ENCODE measurements at places on chromosomes 16 and 17.
A peak's percentile ranks its signal among the peaks of the same experiment; 100 is the strongest.

- DNase-seq: no peak
Measured at GRCh38 chr17:31580706-31581490, 189.4 kb downstream of the RAB11FIP4 start.

DNA sequence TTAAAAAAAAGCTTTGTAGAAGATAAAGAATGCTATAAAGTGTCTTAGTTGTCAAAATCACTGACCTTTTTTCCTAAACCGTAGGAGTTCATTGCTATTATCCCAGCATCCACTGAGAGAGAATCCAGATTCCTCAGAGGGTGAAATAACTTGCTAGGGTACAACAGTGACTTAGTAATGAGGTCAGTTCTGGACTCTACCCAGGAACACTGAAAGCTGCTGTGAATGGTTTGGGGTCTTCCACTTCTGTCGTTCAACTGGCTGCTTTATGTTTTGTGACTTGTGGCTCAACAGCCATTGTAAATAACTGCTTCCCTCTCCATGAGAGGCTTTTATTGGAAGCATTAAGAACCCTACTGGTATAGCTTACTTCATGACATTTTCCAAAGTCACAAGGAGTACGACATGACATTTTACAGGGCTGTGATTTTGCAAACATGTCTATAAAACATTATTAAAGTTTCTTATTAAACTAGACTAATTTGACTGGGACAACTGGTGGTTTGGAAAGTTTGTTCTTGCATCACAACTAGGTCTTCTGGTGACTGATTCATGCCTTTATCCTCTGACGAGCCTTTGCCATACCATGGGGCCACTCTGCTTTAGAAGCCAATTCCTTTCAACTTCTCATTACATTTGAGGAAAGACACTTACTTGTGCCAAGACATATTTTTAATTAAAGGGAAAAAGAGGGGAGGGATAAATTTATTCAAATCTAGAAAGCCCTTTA is 92.2 kb upstream of the CDH11 start:
- DNase-seq: no peak

GRCh38 chr17:35428229-35428628 is 4.1 kb downstream of the SLFN12 start:
- no peak for DNase-seq

DNA sequence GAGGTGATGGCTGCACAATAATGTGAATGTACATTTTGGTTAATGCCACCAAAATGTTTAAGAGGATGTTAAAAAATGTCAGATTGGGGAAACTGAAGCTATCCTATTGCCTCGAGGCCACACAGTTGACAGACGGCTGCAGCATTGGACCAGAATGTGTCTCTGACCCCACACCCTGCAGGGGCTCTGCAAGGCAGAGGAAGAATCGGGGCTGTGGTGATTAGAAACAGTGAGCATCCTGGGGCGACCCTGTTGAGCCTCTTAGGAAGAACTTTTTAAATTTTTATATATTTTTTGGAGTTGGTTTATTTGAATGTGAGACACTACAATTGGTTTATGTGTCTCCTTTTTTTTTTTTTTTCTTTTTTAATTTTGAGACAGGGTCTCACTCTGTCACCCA is 15.0 kb upstream of the ADORA2B start:
- peak; percentile 40 for DNase-seq

DNA sequence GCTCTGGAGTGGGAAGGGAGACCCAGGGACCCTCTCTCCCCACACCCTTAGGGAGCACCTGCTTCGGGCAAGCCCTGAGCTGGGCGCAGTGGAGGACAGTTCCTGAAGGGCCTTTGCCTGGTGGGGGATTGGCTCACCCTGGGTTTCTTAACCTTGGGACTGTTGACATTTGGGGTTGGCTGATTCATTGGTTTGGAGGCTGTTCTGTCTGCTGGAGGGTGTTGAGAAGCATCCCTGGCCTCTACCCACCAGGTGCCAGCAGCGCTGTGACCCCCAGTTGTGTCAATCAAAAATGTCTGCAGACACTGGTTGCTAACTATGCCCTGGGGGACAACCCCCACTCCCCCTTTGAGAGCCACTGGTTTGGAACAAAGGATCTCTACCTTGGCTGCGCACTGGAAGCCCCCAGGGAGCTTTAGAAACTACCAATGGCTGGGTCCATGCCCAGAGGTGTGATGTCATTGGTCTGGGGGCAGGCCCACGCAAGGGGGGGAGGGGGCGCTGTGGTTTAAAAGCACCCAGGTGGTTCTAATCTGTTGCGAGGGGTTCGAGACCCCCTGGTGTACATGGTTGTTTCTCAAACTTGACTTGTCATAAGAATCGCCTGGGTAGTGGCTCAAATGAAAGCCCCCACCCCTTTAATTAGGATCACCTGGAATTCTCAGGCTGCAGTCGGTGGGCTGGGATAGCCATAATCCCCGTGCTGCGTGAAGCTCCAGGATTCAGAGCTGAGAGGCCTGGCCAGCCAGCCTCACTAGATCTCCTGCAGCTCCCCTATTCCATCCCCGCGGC is 151.9 kb upstream of the GSE1 start:
- DNase-seq: no peak

- DNase-seq: peak; percentile 84
Measured at GRCh38 chr17:57086069-57086930, 1.3 kb downstream of the AKAP1 start.

GRCh38 chr16:15690296-15690695 is 40.3 kb downstream of the NDE1 start:
- DNase-seq: no peak

DNA sequence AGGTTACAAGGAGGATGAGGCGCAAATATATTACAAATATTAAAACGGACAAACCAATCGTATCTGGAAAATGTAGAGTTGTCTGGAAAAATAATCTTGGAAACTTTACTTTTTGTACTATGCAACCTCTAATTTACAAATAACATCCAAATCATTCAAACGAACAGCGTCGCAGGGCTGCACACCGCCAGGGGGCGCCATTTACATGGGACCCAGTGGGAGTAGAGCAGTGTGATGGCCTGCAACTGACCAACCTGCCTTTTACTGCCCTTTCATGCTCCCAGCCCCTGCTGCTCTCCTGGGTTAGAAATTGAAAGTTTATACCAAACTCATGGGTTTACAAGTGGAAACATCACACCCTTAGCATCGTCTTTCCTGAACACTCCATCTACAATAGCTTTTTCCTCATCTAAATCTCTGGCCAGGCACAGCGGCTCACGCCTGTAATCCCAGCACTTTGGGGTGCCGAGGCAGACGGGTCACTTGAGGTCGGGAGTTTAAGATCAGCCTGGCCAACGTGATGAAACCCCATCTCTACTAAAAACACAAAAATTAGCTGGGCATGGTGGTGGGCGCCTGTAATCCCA is 10.0 kb downstream of the PITPNC1 start:
- DNase-seq: peak; percentile 75

- no peak for DNase-seq
Measured at GRCh38 chr16:85865-86264, 7.8 kb downstream of the MPG start.

GRCh38 chr17:82180776-82181528 is 31.7 kb downstream of the CCDC57 start:
- DNase-seq: peak; percentile 72

DNA sequence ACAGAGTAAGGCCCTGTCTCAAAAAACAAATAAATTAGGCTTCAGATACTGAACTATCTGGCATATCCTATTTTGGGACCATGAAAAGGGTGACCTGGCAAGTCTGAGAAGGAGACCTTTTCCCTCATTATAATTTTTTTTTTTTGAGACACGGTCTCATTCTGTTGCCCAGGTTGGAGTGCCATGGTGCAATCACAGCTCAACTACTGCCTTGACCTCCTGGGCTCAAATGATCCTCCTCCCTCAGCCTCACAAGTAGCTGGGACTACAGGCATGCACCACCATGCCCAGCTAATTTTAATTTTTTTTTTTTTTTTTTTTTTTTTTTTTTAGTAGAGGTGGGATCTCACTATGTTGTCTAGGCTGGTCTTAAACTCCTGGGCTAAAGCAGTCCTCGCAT is 37.3 kb downstream of the PLCG2 start:
- no peak for DNase-seq

DNA sequence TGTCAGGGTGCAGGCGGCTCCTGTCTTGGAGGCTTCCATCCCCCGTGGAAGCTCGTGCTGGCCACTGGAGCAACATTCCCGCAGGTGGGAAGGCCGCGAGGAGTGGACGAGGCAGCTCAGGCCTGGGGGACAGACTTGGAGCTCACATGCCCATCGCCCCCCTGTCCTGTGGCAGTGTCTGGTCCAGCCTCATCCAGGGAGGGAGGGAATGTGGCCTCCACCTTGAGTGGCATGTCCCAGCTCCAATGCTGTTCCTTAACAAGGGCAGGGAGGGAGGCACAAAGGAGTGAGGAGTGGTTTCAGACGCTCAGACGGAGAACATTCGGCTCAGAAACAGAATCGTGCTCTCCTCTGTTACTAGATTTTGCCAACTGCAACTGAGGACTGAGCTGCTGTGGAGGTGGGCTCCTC is 159.4 kb upstream of the CHMP6 start:
- peak; percentile 88 for DNase-seq

- no peak for DNase-seq
Measured at GRCh38 chr17:69732272-69732918, 317.9 kb downstream of the MAP2K6 start.

DNA sequence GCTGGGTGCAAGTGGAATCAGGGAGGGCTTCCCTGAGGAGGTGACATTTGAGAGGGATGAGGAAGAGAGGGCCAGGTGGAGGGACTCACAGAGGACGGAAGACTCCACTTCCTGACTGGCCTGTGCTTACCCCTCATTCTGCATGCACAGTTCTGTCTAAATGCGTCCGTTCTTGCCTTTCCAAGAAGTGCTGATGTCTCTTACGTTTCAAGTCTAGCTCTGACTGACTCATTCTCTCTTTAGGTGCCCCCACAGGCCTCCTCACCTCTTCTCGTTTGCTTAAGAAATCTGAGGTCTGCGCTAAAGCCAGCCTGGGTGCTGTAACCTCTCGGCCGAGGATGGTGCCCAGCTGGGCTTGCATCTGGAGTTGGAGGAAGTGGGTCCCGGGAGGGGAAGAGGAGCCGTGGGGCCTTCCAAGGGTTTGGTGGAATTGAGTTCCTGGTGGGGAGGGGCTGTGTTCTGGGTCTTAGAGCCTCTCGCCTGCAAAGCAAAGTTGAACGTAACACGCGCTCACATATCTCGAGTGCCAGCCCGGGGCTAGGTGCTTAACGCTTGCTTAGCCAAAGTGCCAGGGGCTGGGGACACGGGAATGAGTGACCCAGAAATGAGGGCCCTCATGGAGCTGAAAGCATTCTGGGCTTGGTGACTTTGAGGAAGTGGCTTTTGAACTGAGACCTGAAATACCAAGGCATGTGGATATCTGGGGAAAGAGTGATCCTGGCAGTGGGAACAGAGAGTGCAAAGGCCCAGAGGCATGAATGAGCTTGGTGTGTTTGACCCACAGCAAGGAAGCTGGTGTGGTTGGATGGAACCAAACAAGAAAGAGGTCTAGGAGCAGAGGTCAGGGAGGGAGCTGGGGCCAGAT is 4.8 kb downstream of the IL4R start:
- no peak for DNase-seq

DNA sequence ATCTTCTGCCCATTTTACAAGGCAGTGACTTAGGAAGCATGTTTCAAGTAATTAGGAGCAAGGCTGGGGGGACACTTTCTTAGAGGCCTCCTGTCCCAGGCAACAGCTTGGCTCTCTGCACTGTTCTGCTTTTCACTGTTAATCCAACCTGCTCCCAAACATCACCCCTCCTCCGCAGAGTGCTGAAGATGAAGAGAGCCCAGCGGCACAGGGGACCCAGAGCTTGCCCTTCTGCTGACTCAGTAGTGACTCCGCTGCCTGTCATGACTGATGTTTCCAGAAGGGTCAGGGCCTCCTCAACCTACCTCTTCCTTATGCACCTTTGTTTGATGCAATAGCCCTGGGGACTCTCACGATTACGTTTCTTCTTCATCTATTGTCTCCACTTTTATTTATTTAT is 38.9 kb upstream of the NDRG4 start:
- no peak for DNase-seq

- peak; percentile 59 for DNase-seq
Measured at GRCh38 chr16:14307059-14307526, 236.0 kb downstream of the MRTFB start.

- DNase-seq: peak; percentile 94
Measured at GRCh38 chr16:86664522-86665318, 86.4 kb downstream of the FOXL1 start.

Data from islet precursor cell (in vitro differentiated cells).